ENCODE measurements at places on chromosomes 3 and 15. TPM values are rescaled to one million over a fixed set of nuclear protein-coding genes. Genes with fewer than 3 reads are reported as not detected.

GRCh38 chr3:171658841-171659240, 151.4 kb downstream of the PLD1 start:
- DNase-seq: no peak
- no peaks in the 10 kb centered on the region for H3K27me3 ChIP-seq
- no peaks in the 10 kb centered on the region for H3K4me1 ChIP-seq

- no peak for DNase-seq
- no peak overlapping the region for H3K4me3 ChIP-seq
- H3K27me3 ChIP-seq: no peaks in the 10 kb centered on the region
- no peaks in the 10 kb centered on the region for H3K36me3 ChIP-seq
- no peaks in the 10 kb centered on the region for H3K4me1 ChIP-seq
- H3K27ac ChIP-seq: no peak overlapping the region
These were observed 340.8 kb downstream of the NAALADL2 start for GRCh38 chr3:175199961-175200360.

DNA sequence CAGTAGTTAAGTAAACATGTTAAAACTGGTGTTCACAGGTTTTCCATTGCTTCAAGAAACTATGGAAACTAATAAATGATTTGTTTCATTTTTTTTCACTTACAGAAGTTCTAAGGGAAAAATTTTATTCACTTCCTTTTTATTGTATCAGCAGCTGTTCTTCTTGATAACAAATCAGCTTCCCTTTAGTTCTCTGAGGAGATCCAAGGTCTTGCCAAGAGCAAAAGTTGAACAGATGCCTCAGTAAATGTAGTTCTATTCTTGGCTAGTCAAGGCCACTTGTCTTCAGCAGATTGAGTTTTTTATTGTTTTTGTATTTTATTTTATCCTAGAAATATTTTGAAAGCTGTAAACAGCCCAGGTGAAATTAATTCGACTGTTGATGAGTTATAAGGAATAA, 41.8 kb downstream of the KCNH8 start:
- no peaks in the 10 kb centered on the region for H3K36me3 ChIP-seq
- H3K27ac ChIP-seq: peak overlapping the region; percentile 44
- H3K4me1 ChIP-seq: no peaks in the 10 kb centered on the region
- H3K27me3 ChIP-seq: no peaks in the 10 kb centered on the region
- no peak overlapping the region for H3K4me3 ChIP-seq

DNA sequence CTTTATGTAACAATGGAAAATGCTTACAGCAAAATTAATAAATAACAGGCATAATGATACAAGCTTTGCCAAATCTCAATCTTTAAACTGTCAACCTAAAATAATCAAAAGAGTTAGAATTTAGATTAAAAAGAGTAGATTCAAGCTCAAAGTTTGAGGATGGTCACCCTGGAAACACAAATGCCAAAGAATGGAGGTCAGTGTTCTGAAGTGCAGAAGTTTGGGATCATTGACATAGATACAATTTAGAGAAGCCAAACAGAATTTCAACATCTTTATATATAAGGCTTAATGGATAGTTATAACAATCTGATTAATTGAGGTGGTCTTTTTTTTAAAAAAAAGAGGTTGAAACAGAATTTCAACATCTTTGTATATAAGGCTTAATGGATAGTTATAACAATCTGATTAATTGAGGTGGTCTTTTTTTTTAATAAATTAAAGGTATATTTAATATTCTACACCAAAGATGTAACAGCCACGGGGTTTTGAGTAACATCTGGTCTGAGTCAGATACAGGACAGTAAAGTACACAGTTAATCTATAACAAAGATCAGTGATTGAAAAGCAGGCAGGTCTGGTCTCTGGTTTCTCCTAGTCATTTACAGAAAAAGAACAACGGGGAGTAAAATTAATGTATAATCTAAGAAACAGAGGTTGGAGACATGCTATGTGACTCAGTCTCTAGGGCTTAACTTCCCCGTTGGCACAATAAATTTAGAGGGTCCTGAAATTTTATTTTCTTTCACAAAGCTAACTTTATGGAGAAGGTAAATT, 490.7 kb downstream of the GBE1 start:
- H3K4me1 ChIP-seq: no peaks in the 10 kb centered on the region
- H3K27me3 ChIP-seq: no peaks in the 10 kb centered on the region
- no peak overlapping the region for H3K27ac ChIP-seq
- H3K36me3 ChIP-seq: no peaks in the 10 kb centered on the region
- no peak for DNase-seq

- no peak overlapping the region for H3K27ac ChIP-seq
- no peaks in the 10 kb centered on the region for H3K36me3 ChIP-seq
- DNase-seq: no peak
These were observed 107.7 kb upstream of the PLSCR5 start for GRCh38 chr3:146712806-146713205.

GRCh38 chr3:57825116-57825515, 69.0 kb downstream of the SLMAP start:
- H3K27me3 ChIP-seq: no peaks in the 10 kb centered on the region
- peaks cover 4% of the 10 kb centered on the region for H3K36me3 ChIP-seq
- no peak overlapping the region for H3K4me3 ChIP-seq
- DNase-seq: no peak
- H3K4me1 ChIP-seq: peaks cover 31% of the 10 kb centered on the region
- H3K27ac ChIP-seq: no peak overlapping the region

- H3K4me1 ChIP-seq: peaks cover 47% of the 10 kb centered on the region
- no peaks in the 10 kb centered on the region for H3K36me3 ChIP-seq
- H3K27ac ChIP-seq: no peak overlapping the region
- no peak for DNase-seq
These were observed 435.0 kb downstream of the SHQ1 start for GRCh38 chr3:72413228-72413627.

DNA sequence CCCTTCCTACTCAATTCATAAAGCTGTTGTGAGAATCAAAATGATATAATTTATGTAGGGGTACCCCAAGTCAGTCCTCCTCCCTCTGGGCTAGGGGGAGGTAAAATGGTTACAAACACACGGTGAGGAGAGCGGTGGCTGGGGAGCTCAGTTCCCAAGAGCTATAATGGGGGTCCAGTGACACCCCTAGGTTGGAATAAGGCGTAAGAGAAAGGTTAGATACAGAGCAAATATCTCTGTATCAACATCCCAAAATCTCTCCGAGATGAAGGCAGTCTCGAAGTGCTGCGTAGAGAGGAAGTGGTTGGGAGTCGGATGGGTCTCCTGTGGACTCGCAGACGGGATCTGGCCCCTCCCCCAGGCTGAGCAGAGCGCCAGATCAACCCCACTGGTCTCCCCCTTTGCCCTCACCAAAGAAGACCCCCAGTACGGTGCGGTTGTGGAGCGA, 1.8 kb downstream of the DUOX2 start:
- H3K4me3 ChIP-seq: no peak overlapping the region
- peaks cover 41% of the 10 kb centered on the region for H3K4me1 ChIP-seq
- DNase-seq: no peak
- peaks cover 90% of the 10 kb centered on the region for H3K27me3 ChIP-seq
- H3K27ac ChIP-seq: no peak overlapping the region

DNA sequence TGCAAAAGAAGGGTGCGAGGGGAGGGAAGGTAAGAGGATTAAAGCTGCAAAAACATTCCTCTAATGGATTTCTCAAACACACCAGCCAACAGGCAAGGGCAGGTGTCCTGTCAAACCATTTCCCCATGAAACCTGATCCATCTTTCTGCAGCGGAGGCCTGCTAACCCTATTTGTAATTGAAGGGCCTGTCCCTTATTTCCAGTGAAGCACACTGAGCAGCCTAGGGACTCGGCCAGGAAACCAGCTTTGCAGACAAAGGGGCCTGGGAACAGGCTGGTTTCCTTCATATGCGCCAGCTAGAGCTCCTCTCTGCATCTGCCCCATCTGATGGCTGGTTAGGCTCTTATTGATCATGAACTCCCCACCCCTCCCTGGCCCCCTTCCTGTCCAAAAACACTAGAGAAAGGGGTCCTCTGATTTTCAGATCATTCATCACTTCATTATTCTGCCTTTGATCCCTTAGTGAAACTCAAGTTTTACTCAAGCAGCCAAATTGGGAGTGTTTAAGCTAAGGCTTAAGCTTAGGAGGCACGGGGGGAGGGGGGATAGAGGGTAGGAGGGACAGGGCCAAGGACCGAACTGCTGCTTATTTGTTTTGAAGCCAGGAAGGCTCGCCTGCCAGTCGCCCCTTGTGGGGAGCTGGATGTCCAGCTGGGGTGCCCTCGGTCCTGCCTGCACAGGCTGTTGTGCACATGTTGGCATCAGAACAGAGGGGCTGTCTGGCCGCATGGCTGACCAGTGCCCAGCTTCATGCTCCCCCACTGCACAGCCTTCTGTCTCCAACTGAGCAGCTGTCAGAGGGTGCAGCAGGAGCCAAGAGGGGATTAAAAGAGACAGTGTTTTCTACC, 53.1 kb downstream of the BOC start:
- no peaks in the 10 kb centered on the region for H3K36me3 ChIP-seq
- no peaks in the 10 kb centered on the region for H3K27me3 ChIP-seq
- no peak for DNase-seq
- H3K4me3 ChIP-seq: no peak overlapping the region

DNA sequence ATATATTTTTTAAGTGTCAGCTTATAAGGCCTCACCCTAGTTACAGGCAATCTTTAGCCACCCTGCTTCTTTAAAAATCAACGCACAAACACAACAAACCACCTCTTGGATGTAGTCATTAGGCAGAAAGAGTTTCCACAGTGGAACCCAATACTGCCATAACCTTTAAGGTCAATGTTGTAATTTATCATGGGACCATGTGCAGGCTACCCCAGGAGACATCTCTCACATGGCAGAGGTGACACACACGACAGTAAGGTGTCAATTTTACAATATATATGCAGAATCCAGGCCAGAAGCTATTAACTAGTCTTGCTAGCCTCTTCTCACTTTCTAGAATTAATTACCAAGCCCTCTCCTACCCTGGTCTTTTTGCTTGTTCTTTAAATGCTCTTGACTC, 336.5 kb downstream of the MAGI1 start:
- H3K4me1 ChIP-seq: no peaks in the 10 kb centered on the region
- no peak for DNase-seq
- H3K27ac ChIP-seq: no peak overlapping the region
- H3K27me3 ChIP-seq: no peaks in the 10 kb centered on the region

DNA sequence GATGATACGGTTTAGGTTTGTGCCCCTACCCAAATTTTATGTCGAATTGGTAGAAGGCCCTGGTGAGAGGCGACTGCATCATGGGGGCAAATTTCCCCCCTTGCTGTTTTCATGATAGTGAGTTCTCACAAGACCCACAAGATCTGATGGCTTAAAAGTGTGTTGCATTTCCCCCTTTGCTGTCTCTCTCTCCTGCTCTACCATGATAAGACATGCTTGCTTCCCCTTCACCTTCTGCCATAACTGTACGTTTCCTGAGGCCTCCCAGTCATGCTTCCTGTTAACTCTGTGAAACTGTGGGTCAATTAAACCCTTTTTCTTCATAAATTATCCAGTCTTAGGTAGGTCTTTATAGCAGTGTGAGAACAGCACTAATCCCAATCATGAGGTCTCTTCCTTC, 381.2 kb downstream of the RSL24D1 start:
- no peaks in the 10 kb centered on the region for H3K36me3 ChIP-seq
- H3K4me1 ChIP-seq: no peaks in the 10 kb centered on the region
- no peak overlapping the region for H3K27ac ChIP-seq
- no peak overlapping the region for H3K4me3 ChIP-seq

GRCh38 chr15:89096664-89097063, 8.4 kb downstream of the ABHD2 start:
- H3K27me3 ChIP-seq: no peaks in the 10 kb centered on the region
- peaks cover 73% of the 10 kb centered on the region for H3K4me1 ChIP-seq
- no peak overlapping the region for H3K4me3 ChIP-seq
- no peaks in the 10 kb centered on the region for H3K36me3 ChIP-seq
- H3K27ac ChIP-seq: peak overlapping the region; percentile 95

GRCh38 chr15:60859996-60860494, 369.1 kb downstream of the RORA start:
- H3K4me3 ChIP-seq: no peak overlapping the region
- no peak overlapping the region for H3K27ac ChIP-seq
- no peak for DNase-seq
- H3K4me1 ChIP-seq: no peaks in the 10 kb centered on the region
- no peaks in the 10 kb centered on the region for H3K36me3 ChIP-seq

DNA sequence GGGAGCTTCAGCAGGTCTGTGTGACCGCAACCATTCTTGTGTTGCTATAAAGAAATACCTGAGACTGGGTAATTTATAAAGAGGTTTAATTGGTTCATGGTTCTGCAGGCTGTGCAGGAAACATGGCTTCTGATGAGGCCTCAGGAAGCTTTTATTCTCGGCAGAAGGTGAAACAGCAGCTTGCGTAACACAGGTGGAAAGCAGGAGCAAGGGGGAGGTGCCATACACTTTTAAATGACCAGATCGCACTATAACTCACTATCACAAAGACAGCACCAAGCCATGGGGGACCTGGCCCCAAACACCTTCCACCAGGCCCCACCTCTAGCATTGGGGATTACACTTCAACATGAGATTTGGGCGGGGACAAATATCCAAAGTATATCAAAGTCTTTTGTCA, 8.3 kb upstream of the CIB2 start:
- no peak overlapping the region for H3K4me3 ChIP-seq
- H3K36me3 ChIP-seq: no peaks in the 10 kb centered on the region
- DNase-seq: no peak

DNA sequence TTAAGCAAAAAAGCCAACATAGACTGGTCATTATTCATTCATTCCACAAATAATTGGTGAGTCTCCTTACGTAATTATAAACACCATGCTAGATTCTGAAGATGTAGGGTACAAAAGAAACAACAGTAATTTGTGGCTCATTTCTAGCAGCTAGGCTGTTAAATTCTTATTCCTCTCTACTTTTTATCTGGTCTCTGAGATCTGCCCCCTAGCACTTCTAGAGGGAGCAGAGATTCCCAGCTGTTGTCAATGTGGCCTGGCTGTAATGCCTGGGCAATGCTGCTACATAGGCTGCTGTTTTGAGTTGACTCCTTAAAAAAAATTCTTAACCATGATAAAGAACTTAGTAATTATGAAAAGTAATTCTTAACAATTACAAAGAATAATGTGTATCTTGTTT, 434.9 kb upstream of the THRB start:
- no peak for DNase-seq
- H3K27ac ChIP-seq: no peak overlapping the region
- no peak overlapping the region for H3K4me3 ChIP-seq

GRCh38 chr15:81384891-81385720, 11.1 kb upstream of the TMC3 start:
- no peak overlapping the region for H3K27ac ChIP-seq
- H3K36me3 ChIP-seq: no peaks in the 10 kb centered on the region
- no peak for DNase-seq
- H3K4me3 ChIP-seq: no peak overlapping the region

DNA sequence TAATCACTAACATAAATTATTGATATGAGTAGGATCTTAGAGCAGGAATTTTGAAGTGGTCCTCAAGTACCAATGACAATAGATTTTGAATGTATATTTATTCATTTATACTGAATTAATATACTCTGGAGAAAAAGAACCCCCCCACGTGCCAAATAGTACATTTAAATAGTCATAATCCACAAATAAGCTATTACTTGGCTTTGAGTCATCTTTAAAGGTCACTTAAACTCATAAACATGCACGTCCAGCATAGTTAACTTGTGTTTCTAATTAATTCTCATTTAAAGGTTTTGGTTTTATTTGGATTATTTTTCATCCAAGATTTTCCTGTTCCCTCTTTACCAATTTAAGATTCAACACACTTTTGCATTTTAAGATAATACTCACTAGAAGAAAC, 35.1 kb downstream of the FGF7 start:
- no peaks in the 10 kb centered on the region for H3K36me3 ChIP-seq
- H3K4me3 ChIP-seq: no peak overlapping the region
- H3K27me3 ChIP-seq: no peaks in the 10 kb centered on the region
- no peak overlapping the region for H3K27ac ChIP-seq
- DNase-seq: no peak
- no peaks in the 10 kb centered on the region for H3K4me1 ChIP-seq

CISH gene
- 23.6 TPM for total RNA-seq

ELP6 gene
- total RNA-seq: 24.2 TPM

ZKSCAN7 gene
- total RNA-seq: 5.6 TPM

FOXB1 gene
- not detected for total RNA-seq

RUBCN gene
- total RNA-seq: 76.8 TPM

MEGF11 gene
- 0.46 TPM for total RNA-seq

GOLGA6L10 gene
- 2.2 TPM for total RNA-seq

LYZL4 gene
- total RNA-seq: not detected
